Endothelial cell of umbilical vein (primary cell): ENCODE measurements at places on chromosomes 1 and 21. TPM values are rescaled to one million over a fixed set of nuclear protein-coding genes. Genes with fewer than 3 reads are reported as not detected.

Gene SPRR4
- not detected in 2 replicates for total RNA-seq

Gene TTC34
- total RNA-seq, result 0.53 and 0.77 TPM in 2 replicates

Gene RGS8
- not detected in 2 replicates for total RNA-seq

Gene OR2T5
- not detected in 2 replicates for total RNA-seq

Gene SPRR2A
- not detected in 2 replicates for total RNA-seq

Gene SERPINC1
- 0.35 TPM in 1 of 2 replicates, not detected in the other for total RNA-seq

Gene DUSP10
- total RNA-seq, result 1.6 and 1.9 TPM in 2 replicates

Gene PAPPA2
- total RNA-seq, result not detected in 2 replicates

Gene LORICRIN
- total RNA-seq, result not detected in 2 replicates

Gene CHI3L1
- not detected in 2 replicates for total RNA-seq

Gene WNT3A
- not detected in 2 replicates for total RNA-seq

Gene PRKAA2
- total RNA-seq, result 0.78 and 1.2 TPM in 2 replicates

Gene MARK1
- total RNA-seq, result 5.5 and 6.0 TPM in 2 replicates

Gene PLD5
- total RNA-seq, result not detected in 2 replicates

Gene LRRC71
- 0.66 and 1.2 TPM in 2 replicates for total RNA-seq

Gene ZNF326
- 29.7 and 29.9 TPM in 2 replicates for total RNA-seq

Gene ETV3
- 22.3 and 25.2 TPM in 2 replicates for total RNA-seq

Gene GSTM1
- total RNA-seq, result 35.5 TPM in 1 of 2 replicates, not detected in the other

Gene ARHGEF16
- total RNA-seq, result 0.51 and 1.3 TPM in 2 replicates

Gene CFHR5
- not detected in 2 replicates for total RNA-seq

Gene JAM2
- 0.20 and 1.1 TPM in 2 replicates for total RNA-seq

Gene SMCP
- total RNA-seq, result not detected in 2 replicates

Gene GJB4
- not detected in 2 replicates for total RNA-seq

Gene ACTN2
- 0.28 and 0.55 TPM in 2 replicates for total RNA-seq

Gene DYNLT5
- total RNA-seq, result 4.5 and 12.5 TPM in 2 replicates

Gene C1orf185
- not detected in 2 replicates for total RNA-seq

Gene C1QC
- total RNA-seq, result not detected in 2 replicates

Gene GCSAML
- not detected in 2 replicates for total RNA-seq

Gene NBPF6
- not detected in 2 replicates for total RNA-seq

Gene LHX4
- not detected in 2 replicates for total RNA-seq

Gene ETV3L
- not detected in 2 replicates for total RNA-seq

Gene IGFN1
- not detected in 2 replicates for total RNA-seq

Gene LENEP
- total RNA-seq, result 0.64 and 0.88 TPM in 2 replicates

Gene SPOCD1
- total RNA-seq, result 0.27 and 24.9 TPM in 2 replicates

Gene BGLAP
- 1.0 and 2.4 TPM in 2 replicates for total RNA-seq

Gene KRTAP10-9
- not detected in 2 replicates for total RNA-seq

Gene S100A7
- not detected in 2 replicates for total RNA-seq

Gene CFHR4
- total RNA-seq, result not detected in 2 replicates

Gene IL24
- not detected in 2 replicates for total RNA-seq

Gene KCNJ6
- not detected in 2 replicates for total RNA-seq
